WTC11 (cell line): ENCODE measurements at places on chromosomes 6 and 20. TPM values are rescaled to one million over a fixed set of nuclear protein-coding genes. Genes with fewer than 3 reads are reported as not detected.

The FAM120B gene
- total RNA-seq: 15.2 to 16.8 TPM (median 15.2 TPM) in 3 replicates

DNA sequence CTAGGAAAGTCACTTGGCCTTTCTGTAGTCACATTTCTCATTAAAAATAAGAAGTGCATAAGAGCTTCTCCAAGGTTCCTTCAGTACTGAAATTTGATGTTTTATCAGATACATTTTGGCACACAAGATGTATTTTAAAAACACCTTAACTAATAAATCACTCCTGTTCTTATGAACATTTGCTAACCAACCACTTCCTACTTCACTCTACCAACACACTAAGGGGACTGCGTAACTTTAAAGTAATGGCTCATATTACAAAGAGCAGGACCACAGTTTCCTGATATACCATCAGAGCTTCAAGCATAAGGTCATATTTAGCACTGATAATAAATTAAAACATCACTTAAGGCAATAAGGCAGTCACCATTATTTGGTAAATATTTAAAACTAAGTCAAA lies 104.4 kb downstream of the RALGAPA2 start:
- DNase-seq: no peak

- DNase-seq: no peak
Observed at GRCh38 chr20:37797669-37798175, 103.9 kb downstream of the CTNNBL1 start.

The CCN5 gene
- 0.16 to 0.37 TPM (median 0.23 TPM) in 3 replicates for total RNA-seq

DNA sequence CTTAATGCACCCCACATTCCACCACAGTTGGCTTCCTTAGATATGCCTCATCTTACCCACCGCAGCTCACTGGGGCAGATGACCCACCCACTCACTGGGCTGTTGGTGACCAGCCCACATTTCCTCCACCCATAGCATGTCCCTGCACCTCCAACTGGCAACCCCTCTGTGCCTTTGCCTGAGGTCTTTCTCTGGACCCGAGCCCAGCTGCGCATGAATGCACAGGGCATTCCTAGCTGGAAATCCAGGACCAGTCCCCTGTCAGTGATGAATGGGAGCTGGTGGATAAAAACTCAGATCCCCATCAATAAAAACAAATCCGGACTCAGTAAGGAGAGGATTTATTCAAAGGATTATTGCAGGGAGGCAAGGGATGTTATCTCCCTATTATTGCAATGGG lies 75.0 kb downstream of the ISM1 start:
- no peak for DNase-seq

- DNase-seq: no peak
Observed at GRCh38 chr20:61321481-61321880, 69.4 kb downstream of the CDH4 start.

The KPNA5 gene
- 10.0 to 12.7 TPM (median 12.2 TPM) in 3 replicates for total RNA-seq

DNA sequence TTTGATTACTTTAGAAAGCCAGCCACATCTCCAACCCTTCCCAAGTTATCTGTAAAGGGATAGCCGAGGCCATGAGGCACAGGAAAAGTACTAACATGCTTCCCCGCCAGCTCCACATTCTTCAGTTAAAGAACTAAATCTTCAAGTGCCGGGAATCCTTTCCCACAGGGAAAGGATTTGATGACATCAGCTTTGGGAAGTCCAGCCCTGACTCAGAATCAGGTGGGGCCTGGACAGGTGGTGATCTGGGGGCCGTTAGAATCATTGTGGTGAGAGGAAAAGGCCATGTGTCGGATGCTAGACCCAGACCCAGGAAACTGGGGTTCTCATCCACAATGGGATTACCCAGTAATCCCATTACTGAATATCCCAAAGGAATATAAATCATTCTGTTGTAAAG lies 580.0 kb downstream of the QKI start:
- DNase-seq: no peak

- no peak for DNase-seq
Observed at GRCh38 chr20:17874271-17875105, 94.1 kb downstream of the SNX5 start.

- no peak for DNase-seq
Observed at GRCh38 chr6:158323561-158323958, 11.3 kb downstream of the TULP4 start.

- no peak for DNase-seq
Observed at GRCh38 chr20:11791835-11792567, 125.7 kb upstream of the BTBD3 start.

GRCh38 chr6:116218172-116218633 lies 35.7 kb downstream of the TSPYL4 start:
- no peak for DNase-seq
